ENCODE measurements at places on chromosomes 3 and 15.

- DNase-seq, result no peak
These were observed 141.1 kb downstream of the PGPEP1L start for GRCh38 chr15:98866511-98866910.

GRCh38 chr3:187986514-187986934, 167.4 kb upstream of the LPP start:
- DNase-seq, result peak; percentile 49

DNA sequence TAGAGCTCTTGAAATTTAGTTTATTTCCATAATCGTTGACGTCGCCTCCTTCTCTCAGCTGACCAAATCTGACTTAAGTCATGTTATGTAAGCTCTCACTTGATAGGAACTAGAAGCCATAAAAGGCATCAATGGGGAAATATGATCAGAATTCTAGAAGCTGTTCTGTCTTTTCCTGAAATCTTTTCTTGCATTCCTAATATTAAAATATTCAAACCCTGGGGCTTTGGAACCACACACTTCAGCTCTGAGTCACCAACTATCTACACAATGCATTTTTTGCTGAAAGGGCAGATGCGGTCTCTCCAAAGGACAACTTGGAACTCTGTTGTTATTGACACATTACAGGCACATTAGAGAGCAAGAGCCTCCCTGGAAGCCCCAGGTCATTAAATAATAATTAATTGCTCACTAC, 91.3 kb downstream of the LARS2 start:
- no peak for DNase-seq

DNA sequence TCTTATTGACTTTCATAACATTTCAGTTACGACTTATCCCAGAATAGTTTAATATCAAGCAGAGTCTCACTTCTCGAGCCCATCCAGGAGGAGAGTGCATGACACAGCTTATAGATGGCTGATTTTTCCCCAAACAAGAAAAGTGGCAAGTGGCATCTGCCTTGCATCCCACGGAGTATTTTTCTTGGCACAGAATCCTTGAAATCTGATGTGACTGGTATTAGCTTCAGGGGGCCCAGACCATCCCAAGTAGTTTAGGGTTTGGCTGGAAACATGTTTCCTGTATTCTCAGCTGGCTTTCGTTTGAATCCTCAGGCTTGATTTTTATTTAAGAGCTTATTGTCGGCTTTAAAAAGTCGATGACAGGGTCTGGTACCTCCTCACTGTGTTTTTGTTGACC, 20.7 kb upstream of the FBXL22 start:
- no peak for DNase-seq

- no peak for DNase-seq
These were observed 17.0 kb downstream of the MAGI1 start for GRCh38 chr3:66021731-66022131.

DNA sequence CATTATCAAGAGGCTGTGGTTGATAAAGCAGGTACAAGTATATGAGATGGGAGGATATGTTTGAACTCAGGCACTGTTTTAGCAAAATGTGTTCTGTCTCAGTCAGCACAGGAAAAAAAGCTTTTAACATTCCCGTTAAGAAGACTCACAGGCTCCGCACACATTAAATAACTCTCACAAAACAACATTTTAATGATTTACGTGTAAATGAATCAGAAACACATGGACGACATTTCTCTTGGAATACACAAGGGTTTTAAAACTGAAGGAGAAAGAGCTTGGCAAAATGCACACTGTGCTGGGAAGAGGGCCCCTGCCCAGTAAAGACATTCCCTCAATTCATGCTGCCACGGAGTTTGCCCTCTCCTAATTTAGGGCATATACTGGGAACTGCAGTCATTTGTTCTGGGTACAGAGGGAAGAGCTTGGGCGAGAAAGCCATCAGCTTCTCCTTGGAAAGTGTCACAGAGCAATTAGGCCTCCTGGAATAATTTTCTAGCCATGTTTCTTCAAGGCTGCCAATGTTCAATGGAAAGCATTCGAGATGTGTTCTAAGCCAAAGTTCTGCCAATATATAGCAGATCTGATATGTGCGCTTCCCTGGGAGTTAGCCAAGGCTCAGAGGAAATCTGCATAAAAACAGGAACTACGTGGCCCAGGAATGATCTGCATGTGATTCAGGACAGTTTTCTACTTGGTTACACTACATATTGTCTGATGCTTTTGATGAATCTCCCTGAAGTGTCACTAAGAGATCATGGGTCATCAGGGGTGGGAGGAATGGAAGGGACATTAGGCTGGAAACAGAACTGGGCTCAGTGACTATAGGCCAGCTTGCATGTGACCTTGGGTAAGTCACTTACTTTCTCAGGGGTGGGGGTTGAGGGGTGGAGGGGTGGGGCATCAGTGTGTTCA, 2.2 kb upstream of the MASP1 start:
- no peak for DNase-seq

DNA sequence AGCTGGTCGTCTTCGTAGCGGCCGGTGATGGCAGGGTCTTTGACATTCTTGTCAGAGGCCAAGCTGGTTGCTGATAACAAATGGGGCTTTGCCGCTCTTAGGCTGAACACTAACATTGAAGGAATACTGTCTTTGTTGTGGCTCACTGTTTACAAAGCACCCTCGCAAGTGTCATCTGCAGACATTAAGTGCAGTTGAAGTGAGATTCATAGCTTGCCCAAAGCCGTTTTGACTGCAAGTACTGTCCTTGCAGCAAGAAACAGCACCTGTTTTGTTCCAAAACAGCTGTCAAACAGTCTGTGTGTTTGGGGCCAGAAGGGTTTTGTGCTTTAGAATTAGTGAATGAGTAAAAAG, 568 bp downstream of the SENP2 start:
- no peak for DNase-seq

DNA sequence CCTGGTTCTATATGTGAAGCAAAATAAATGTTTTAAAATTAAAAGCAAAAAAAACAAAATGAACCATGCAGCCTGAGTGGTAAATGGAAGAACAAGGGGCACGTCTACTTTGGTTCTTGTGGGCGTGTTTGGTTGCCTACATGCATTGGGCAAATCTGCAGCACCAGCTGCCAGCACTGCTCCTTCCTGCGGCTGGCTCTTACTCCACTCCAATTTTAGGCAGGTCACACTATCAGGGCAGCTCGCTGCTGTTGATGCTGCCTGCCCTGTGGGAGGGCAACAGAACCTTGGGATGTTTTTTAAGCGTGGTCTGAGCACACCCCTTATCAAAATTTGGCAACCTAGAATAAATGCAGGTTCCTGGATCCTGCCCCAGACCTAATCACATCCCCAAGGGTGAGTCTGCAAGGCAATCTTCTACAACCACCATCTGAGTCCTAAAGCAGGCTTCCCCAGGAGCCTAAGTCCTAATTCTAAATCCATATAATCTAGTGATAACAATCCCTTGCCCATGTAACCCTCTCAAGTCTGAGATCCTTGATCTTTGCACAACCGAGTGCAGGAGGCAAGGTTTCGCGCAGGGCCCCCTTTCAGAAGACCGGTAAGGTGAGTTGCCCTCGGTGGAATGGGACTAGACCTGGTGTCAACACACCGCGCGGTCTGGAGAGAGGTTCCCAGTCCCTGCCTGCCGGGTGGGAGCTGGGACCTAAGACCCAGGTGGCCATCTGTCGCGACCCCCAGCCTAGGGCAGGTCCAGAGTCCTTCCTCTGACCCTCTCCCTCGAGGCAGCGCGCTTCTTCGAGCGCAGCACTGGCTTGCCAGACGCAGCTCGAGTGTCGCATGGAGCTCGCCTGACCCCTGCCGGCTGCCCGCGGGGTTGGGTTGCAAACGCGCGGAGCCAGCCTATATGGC, 15.9 kb downstream of the IVD start:
- DNase-seq, result peak; percentile 87

GRCh38 chr3:63955036-63955650, 43.0 kb upstream of the SCAANT1 start:
- no peak for DNase-seq

DNA sequence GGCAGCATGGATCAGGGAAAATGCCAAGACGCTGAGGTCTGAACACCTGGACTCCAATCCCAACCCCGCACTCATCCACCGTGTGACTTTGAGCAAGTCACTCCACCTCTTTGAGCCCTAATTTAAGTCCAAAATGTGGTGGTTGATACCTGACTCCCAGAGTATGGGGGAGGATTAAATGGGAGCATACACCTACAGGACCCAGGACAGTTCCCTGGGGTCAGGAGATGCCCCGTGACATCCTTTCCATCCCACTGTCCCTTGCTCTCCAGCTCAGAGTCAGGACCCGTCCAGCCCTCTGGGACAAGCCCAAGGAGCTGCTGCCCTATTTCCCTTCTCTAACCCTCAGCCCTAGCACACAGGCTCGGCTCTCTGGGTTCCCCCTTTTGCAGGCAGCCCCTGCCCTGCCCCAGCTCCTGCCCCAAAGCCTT, 276.4 kb downstream of the XXYLT1 start:
- no peak for DNase-seq

GRCh38 chr3:140942221-140943104, 827 bp downstream of the SLC25A36 start:
- DNase-seq, result peak; percentile 41

DNA sequence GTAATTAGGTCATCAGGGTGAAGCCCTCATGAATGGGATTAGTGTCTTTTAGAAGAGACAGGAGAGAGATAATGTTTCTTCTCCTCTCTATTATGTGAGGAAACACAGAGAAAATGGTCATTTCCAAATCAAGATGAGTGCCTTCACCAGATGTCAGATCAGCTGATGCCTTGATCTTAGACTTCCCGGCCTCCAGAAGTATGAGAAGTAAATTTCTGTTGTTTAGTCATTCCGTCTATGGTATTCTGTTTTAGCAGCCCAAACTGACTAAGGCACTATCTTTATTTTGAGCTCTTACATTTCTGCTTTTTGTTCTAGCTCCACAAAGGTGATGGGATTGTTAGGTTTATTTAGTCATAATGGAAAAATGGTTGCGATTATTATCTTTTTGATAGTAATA, 273.2 kb upstream of the GADL1 start:
- no peak for DNase-seq

- DNase-seq, result no peak
These were observed 87.8 kb upstream of the SLCO3A1 start for GRCh38 chr15:91765660-91766059.

DNA sequence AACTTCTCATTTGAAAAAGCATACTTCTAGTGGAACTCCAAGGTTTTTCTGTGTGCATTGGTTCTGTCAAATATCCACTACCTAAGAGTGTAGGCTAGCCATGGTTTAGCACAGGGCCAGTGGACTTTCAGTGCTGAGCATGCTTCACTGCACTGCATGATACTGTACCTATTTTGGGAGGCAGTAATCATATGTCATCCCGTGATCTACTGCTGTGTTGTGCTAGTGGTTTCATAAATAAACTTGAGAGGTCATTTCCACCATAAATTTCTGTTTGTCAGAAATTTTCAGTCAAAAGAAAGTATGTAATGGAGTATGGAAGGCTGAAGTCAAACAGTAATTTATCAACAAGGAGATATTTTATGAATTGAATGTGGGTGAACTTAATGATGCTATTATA, 203.6 kb downstream of the ROBO1 start:
- no peak for DNase-seq

DNA sequence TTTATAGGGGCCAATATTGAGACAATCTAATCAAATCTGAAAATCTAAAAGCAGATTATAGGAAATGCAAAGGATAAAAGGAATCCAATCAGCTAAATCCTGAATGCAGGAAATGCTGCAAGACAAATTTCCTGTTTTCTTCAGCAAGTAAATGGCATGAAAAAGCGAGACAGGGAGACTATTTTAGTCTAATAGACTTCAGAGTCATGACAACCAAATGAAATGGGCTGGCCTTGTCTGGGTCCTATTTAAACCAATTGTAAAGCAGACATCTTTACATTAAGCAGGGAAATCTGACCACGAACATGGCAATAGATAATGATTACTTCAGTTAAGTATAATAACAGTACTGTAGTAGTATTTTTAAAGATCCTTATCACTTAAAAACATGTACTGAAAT, 2.1 kb downstream of the DBR1 start:
- no peak for DNase-seq

DNA sequence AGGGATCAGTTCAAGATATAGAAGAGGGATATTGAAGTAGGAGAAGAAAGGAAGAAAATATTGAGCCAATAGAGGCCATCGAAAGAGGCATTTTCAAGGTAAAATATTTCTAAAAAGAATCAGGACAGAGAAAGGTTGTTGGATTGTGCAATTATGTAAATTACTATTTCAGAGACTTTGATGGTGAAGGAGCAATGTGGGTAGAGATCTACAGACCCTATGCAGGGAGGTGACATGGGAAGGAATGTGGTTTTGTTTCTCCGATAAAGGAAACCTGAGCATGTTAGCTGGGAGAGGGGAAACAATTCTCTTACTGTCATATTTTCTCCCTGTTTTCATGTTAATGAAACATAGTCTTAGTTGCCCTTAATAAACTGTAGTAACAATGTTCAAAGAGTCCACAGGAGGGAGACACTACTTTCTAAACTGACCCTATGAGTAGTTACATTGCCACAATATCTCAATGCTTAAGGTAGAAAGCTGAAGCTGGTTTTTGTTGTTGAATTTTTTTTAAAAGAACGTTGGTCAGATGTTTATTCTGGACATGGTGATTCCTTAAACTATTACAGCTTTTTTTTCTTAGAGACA, 133.3 kb downstream of the GRM7 start:
- DNase-seq, result no peak

DNA sequence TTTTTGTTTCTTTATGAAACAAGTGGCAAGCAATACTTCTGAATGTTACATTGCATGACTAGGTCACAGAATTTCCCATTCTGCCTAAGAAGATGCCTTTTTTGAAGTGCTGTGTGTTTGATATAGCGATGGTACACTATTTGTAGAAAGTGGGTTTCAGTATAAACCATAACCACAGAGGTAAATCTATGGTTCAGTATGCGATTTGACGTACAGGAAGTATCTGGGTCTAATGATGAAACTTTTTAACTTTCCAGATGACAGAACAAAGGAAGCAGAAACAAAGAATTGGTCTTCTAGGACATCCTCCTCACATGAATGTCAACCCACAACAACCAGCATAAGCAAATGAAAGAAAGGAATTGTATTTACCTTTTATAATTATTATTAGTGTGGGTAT, 133.4 kb upstream of the BHLHE40 start:
- no peak for DNase-seq

- DNase-seq, result no peak
These were observed 342.6 kb downstream of the NSUN3 start for GRCh38 chr3:94405258-94406035.

DNA sequence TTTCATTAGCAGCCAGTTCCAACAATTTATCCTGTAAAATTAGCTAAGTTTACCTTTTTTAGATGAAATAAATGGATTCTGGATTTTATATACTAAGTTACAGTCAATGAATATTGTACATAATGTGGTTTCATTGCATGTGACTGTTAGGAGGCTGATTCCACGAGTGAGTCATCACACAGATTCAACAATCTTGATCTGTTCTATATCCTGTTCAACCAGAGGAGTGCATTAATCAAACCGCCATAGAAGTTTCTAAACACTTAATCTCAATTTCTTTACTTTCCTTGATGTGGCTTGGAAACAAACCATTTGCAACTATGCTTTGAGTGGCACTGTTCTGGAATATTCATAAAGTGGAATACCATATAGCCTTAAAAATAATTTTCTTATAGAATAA, 15.3 kb downstream of the DNAJC13 start:
- DNase-seq, result no peak

GRCh38 chr3:48432411-48433371, 2.8 kb upstream of the PLXNB1 start:
- no peak for DNase-seq
